ENCODE measurements at places on chromosomes 7 and 10.

DNA sequence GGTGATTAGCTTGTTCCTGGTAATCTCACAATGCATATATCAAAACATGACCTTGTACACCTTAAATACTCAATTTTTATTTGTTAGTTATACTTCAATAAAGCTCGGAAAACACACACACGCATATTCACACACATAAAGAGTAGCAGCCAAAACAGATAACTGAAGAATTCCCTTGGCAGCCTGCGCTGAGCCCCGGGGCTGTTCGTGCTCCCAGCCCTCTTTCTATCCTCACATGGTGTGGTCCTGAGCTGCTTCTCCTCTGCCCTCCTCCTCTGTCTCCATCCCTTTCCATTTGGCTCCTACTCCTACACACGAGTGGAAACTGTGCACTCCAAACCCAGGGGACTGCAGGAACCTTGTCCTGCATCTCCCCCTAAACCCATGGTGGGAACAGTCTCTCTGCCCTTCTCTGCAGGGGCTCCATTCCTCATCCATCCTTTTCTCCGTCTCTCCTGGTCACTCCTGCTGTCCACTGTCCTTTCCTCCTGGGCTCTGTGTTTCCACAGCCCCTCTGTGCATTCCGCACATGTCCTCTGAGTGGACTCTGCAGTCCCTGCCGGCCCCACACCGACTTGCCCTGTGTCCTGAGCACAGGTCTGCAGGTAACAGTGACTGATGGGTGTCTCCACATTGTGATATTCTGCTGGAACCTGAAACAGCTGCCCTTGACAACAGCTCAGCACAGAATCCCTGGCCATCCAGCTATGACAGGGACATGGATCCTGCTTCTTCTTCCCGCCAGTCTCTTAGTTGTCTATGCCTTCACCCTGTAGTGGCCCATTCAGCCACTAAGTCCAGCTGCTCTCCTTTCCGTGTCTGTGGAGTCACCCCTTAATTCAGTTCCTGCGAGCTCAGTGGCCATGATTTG, 216.8 kb upstream of the ZNF32 start:
- no peak for DNase-seq

DNA sequence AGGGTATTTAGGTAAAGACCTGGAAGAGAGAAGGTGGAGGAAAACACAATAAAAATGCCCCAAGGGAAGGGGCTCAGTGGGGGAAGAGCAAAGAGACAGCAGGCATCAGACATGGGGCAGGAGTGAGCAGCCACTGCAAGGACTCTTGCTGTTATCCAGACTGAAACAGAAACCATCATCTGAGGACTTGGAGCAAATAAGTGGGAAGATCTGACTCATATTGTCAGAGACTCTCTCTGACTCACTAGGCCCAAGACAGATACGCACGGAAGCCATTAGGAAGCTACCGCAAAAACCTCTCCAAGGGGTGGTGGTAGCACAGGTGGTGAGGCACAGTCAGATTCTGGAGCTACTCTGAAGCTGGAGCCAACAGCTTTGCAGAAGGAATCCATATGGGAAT, 110.7 kb downstream of the RNF32 start:
- DNase-seq, result peak; percentile 64

DNA sequence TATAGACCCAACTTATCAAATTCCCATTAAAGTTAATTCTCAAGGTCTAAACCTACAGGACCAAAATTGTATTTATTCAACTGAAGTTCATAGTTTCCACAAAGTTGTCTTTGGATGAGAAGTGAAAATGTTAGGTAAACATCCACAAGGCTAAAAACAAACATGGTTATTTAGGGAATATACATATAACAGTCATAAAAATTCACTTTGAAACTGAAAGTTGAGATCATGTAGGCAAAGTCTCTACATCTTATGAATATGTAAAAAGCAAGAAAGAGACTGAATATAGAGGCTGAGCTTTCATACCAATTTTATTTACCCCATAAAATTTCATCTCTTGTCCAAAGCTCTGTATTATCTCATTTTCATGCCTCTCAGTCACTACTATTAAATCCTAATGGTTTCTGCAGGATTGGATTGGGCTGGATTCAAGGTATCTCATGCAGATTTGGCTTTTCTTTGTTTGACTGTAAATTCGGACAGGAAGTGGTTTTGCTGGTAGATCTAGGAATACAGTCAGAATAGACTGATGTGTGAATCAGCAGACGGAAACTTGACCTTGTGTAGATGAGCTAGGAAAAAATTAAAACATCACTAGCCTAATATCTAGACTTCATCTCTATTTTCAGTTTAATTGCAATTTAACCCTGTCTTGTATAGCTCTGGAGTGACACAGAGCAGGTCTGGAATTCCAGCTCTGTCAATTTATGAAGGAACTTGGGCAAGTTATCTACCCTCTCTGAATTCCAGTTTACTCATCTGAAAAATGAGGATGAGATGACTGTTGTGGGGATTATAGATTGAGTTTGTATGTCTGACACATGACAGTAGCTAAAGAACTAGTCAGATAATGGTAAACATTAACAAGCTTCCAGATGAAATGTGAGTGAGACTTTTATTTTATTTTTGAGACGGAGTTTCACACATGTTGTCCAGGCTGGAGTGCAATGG, 27.3 kb upstream of the SKAP2 start:
- no peak for DNase-seq

DNA sequence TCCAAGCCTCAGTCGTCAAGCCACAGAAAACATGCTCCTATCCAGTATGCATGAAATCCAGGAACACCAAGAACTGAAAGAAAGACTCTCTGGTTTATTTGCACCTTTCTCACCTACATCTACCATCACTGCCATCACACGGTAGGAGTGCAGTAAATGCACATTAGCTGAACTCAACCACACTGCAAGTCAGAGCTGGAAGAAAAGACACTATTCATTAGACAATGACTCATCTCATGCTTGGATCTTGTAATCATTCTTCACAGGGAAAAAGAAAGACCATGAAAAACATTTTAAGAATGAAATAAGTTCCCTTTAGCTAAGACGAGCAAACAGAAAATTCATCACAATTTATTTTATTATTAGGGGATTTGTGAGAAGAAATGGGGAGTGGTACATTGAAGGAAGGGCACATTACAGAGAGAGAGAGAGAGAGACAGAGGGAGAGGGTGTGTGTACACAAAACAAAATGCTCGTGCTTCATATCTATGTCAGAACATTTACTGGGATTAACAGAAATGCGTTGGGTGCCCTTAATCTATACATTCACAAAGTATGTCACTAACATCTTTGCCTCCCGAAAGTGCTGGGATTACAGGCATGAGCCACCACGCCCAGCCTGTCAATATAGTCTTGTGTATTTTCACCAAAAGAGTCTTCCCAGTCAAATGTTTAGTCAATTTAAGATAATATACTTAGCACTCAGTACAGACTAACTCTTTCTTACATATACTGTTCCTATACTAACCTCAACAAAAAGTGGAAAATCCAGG, 324.9 kb downstream of the PARD3 start:
- DNase-seq, result no peak

DNA sequence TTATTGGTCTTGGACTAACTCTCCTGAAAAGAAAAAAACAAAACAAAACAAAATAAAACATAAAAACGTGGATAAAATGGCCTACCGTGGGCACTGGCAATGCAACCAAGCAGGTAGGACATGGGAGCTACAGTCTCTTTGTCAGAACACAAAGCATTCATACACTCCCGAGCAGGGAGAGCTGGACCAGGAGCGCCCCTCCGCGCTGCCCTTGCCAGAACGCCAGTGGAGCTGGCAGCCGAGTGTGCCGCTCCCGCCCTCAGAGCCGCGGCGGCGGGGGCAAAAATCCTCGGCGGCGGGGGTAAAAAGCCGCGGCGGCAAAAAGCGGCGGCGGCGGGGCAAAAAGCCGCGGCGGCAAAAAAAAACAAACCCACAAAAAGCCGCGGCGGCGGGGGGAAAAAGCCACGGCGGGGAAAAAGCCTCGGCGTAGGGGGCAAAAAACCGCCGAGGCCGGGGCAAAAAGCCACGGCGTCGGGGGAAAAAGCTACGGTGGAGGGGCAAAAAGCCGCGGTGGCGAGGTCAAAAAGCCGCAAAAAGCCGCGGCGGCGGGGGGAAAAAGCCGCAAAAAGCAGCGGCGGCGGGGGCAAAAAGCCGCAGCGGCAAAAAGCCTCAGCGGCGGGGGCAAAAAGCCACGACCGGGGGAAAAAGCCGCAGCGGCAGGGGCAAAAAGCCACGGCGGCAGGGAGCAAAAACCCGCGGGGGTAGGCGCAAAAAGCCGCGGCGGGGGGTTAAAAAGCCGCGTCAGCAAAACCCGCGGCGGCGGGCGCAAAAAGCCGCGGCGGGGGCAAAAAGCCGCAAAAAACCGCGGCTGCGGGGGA, 418.1 kb downstream of the ZNF716 start:
- no peak for DNase-seq

DNA sequence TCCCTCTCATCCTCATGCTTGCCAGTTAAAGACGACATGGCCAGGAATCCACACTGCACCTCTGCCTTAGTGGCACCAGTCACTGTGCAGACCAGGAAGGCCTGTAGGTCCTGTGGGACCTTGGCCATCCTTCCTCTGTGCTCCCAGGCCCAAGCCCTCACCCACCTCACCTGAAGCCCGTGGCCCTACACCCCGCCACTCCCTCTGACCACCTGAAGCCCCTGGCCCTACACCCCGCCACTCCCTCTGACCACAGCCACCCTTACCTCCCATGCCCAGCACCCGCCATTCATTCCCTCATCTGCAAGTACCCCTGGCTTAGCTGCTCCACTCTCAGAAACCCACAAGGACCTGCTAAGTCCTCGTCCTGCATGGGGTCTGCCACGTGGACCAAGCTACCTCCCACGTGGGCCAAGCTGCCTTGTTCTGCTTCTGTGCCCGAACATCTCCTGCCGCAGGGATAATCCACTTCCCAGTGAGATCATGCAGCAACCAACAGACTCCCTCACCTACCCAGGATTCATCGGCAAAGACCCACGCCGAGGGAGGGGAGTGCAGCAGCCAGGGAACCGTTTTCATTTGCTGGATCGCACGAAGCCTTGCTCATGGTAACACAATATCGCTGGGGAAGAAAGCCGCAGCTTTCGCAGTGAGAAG, 151.2 kb downstream of the TCERG1L start:
- DNase-seq, result no peak

- no peak for DNase-seq
These were observed 9.3 kb downstream of the AKR1C3 start for GRCh38 chr10:5103481-5103880.

DNA sequence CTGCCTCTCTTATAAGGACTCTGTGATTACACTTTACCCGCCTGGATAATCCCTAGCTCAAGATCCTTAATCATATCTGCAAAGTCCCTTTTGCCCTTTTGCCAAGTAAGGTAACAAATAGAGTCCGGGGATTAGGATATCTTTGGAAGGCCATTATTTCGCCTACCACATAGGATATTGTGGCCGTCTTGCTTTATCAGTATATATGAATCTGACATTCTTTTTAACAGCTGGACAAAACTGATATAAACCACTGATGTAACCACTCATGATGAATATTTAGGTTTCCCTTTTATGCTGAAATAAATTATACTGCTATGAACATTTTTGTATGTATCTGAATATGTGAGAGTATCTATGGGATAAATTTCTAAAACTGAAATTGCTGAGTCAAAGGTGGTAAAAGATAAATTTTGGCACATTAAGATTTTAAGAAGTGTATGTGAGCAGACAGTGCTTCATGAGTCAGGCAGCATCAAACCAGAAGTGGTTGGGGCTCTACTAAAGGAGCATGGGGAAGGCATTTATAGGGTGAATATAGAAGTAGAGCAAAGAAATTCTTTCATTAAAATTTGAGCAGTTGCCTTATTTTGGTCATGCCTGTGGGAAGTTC, 44.7 kb downstream of the AVL9 start:
- no peak for DNase-seq

- no peak for DNase-seq
These were observed 121.7 kb upstream of the TNRC18 start for GRCh38 chr7:5545222-5545914.

- peak; percentile 30 for DNase-seq
These were observed at the start of gene GSAP for GRCh38 chr7:77415823-77416620. Gene GSAP, minus strand, starts transcription at chr7:77416349. Its CDS starts 28 bp downstream, at chr7:77416321.

DNA sequence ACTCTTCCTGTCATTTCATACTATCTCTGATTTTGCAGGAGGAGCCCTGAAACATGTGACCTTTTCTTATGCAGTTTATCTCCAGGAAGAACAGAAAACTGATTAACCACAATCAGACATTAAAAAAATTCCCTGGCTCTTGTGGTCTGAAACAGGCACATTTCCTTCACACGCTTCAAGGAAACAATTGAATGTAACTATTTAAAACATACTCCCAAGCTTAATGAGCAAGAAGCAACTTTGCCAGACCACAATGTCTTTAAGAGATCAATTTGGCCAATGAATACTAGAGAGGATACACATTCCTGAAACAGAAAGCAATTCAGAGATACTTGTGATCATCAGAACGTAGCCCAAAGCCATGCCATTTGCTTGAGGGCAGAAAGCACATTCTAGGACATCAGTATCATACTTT, 65.8 kb downstream of the PIP4K2A start:
- no peak for DNase-seq

GRCh38 chr7:8433477-8434289, at the start of gene NXPH1:
Gene NXPH1, plus strand, starts transcription at chr7:8433609.
- no peak for DNase-seq

GRCh38 chr10:86583983-86584382, 62.4 kb upstream of the WAPL start:
- DNase-seq, result no peak

GRCh38 chr7:23347033-23347681, 48.0 kb downstream of the MALSU1 start:
- DNase-seq, result no peak

GRCh38 chr7:131627735-131628190, 71.3 kb upstream of the PODXL start:
- DNase-seq, result no peak

- DNase-seq, result no peak
These were observed 169.5 kb upstream of the FRMD4A start for GRCh38 chr10:14500172-14500765.

GRCh38 chr10:97456034-97456685, 10.2 kb downstream of the ZDHHC16 start:
- DNase-seq, result no peak

GRCh38 chr10:89567576-89568245, 32.3 kb upstream of the SLC16A12 start:
- no peak for DNase-seq

DNA sequence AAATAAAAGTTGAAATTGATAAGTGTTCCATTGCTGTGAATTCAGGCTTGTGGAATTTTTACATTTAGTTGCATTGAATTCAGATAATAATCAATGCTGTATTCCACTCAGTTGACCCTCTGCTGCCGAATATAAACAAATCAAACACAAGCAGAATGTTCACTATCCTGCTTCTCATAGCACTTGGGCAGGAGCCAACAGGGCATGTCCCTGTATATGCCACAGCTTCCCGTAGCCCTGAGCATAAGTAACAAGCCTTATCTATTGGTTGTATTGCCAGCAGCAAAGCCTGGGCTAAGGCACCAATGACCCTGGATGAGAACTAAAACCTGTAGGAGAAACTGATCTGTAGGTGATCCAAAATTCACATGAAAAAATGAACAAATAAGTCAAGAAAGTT, 145.9 kb downstream of the ARHGAP12 start:
- no peak for DNase-seq

DNA sequence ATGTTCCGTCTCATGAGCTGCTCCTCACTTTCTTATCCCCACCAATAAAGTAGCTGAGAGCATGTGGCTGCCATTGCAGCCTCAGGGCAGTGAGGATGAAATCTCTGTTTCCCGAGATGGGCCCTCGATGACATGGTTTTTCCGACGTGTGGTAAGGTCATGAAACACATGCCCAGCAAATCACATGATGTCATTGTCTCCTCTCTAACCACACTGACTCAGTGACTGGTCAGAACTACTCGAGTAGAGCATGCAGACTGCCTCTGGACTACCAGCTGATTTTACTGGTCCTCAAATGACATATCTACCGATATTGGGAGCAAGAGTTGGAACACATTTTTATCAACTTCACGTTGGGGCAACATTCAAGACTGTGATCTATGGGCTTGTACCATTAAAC, 786.1 kb downstream of the CNTNAP2 start:
- no peak for DNase-seq

Measured in activated naive CD4-positive, alpha-beta T cell treated with anti-CD3 and anti-CD28 coated beads, Interleukin-2, amount 50 U/mL, for 72 hours (primary cell).